GM10248 (cell line): ENCODE measurements at places on chromosomes 3 and 15.

DNA sequence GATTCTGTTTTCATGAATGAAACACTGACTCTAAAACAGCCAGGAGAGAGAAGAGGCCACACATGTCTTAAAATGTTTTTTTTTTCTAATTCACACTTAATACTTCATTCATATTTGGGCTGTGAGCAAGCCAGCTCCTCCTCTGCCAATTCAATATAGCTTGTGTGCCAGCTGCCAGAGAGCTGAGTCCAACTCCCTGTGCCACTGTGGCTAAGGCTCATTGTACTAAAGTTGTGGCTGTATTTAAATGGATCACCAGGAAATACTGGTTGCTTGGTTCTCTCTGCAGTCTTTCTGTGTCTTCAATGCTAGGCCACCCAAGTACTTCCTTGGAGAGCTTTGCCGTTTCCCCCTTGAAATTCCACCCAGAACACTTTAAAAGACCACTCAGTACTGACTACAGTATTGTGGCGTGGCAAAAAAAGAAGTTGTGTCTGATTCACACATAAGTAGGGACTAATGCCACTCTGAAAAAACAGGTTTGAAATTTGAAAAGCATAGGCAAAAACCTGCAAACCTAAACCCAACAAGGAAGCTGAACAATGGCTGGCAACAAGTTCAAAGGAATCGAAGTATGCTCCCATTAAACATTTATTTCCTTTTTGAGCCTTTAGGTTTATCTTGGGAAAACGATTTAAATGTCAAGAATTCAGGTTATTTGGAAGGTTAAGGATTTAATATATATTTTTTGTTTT lies 524.7 kb downstream of the DIPK2A start:
- no peak for DNase-seq

GRCh38 chr3:139537795-139538621 lies 1.5 kb downstream of the RBP1 start:
- no peak for DNase-seq

GRCh38 chr3:117084277-117084676 lies 374.7 kb downstream of the TUSC7 start:
- DNase-seq: no peak

DNA sequence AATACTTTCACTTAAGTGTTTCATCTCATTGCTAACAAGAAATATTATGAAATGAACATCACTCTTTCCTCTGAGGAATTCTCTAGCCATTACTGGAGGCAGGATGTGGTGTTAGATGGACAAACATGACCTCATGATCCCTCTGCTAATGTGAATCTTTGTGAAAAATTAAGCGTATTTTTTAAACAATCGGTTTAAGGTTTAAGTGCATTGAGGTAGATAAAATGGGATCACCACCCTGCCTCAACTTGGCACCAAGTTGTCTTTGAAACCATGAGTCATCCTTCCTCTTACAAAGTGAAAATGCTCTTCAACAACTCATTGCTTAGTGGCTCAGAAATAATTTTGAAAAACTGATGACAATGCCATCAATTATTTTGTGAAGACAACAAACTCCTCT lies 76.0 kb upstream of the DCBLD2 start:
- DNase-seq: no peak

DNA sequence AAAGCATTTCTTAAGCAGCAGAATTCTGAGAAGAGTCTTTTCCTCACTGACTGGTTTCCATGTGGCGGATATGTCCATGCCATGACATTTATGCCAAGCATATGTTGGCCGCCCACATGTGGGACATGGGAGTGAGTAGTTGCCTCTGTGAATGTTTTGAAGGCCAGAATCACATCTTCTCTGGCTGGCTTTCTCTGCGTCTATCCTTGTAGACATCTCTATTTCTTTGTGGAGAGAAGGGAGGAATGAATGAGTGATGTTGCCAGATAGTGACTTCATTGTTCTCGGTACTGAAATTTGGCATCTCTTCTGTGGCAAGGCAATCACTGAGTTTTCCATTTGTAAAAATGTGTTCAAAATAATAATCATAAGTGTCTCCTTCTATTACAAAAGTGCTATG lies 316.0 kb downstream of the CLSTN2 start:
- no peak for DNase-seq
